ENCODE measurements at places on chromosomes 5 and 9.

- DNase-seq = no peak
These were observed 172.2 kb downstream of the HSD17B3 start for GRCh38 chr9:96129747-96130146.

DNA sequence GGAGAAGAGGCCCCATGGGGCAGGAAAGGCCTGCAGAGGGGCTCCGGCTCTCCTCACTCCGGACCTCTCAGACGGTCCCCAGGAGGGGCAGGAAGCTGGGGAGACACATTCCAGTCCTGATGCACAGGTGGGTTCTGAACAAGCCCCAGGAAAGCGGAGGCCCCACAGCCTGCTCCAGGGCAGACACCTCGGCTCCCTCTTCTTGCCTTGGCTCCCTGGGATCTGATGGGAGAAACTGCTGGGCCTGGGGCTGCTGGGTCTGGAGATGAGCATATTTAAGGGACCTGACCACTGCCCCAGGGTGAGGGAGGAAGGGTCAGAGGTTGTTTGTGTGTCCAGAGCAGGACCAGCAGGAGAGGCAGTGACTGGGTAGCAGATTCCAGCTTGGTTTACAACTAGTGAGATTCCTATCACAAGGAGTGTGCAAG, 1.2 kb downstream of the CORO2A start:
- no peak for DNase-seq

DNA sequence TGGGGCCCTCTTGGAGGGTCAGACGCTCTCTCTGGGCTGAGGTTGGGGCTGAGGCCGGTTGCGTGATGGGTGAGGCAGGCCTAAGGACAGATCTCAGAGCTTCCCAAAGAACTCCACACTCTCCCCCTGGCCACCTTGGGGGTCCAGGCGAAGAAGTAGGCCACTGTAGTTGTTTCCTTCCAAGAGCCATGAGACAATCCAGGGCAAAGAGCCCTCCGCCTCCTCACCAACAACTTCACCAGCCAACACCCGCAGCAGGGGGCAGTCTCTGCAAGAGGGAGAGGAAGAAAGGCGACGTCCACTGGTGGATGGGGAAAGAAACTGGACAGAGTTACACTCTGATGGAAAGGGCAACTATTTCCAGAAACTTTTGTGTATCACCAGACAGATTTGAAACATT, 10.7 kb downstream of the SLC35A4 start:
- no peak for DNase-seq

DNA sequence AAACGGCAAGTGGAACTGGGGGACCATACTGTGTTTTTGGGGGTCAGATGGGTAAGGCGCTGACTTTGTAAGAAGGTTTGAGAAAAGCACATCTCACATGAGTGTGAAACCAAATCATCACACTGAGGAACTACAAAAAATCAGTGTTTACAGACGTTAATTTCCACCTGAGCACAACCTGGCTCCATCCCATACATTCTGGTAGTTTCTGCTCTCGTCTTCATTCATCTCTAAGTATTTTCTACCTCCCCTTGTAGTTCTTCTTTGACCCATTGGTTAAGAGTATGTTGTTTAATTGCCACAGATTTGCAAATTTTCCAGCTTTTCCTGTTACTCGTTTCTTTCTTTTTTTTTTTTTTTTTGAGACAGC, 8.9 kb upstream of the DPP7 start:
- DNase-seq = no peak

DNA sequence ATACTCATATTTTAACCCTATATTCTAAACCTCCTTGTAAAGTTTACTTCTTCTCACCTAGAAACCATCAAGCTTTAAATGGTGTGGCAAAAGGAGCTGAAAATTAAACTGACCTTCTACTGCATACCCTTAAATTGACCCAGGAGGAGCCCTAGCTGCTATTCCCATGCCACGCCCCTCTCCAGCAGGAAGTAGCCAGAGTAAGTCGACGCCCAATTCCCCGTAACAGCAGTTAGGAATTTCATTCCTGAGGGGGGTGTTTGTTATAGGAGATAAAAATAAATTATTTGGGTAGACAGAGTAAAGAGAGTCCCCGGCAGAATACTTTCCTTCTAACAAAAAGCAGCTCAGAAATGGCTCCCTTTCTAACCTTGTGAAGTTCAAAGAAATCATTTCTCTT, 111.8 kb upstream of the FAM174A start:
- DNase-seq = no peak

DNA sequence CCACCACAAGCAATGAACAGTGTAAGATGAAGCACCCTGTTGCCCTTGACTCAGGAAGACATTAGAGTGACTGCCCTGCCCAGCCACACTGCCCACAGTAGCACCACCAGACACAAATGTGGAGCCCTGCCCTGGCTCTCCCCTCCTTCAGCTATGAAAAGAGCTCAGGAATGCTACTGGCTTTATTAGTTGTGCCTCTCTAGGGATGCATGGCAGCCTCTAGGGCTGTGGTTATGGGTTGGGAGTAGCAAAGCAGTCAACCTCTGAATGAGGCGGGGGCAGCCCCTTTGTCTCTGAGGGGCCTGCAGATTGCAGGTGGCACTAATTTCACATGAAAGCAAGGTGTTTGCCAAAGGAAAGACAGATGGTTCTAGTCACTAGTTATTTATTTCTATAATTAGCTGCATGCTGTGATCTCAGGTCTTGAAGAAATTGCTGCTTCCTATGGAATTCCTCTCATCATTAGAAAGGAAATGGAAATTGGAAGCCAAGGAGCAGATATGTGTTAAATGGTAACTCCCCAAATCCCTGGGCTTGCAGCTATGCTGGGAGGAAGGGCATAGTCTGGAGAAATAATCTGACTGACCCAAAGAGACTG, 259.4 kb downstream of the TLR4 start:
- DNase-seq = no peak

DNA sequence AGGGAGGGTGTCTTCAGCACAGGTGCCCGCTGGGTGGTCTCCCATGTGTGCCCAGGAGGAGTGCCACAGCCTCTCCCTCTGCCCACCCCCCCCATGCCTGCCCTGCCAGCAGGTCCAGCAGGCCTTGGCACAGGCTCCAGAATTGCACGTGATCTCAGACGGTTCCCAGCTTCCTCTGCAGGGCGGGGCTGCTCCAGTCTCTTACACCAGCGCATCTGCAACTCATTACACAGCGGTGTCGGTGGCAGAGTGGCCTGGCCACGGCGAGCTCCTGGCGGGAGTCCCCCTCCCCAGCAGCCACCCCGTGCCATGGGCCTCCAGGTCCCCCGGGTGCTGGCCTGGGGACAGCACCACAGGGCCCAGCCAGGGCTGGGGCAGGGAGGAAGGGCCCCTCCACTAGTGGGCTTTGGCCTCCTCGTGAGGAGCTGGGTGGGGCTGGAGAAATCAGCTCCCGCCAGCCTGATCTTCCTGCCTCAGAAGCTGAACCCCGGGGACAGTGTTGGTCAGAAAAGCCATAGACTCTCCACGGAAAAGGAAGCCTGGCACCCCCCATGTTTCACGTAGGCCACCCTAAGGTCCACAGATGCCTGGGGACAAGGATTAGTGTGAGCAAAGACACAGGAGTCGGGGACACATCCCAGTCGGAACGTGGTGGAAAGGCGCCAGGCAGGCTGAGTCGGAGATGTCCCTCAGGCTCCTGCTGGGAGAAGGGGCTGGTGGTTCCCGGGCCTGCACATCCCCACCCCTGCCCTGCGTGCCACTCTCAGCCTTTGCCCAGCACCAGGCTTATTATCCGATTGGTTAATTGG, 40.2 kb downstream of the RXRA start:
- no peak for DNase-seq

- no peak for DNase-seq
These were observed 149.5 kb downstream of the BAAT start for GRCh38 chr9:101235105-101235866.

GRCh38 chr5:169301986-169302385, 1.0 kb upstream of the SLIT3 start:
- DNase-seq = no peak

DNA sequence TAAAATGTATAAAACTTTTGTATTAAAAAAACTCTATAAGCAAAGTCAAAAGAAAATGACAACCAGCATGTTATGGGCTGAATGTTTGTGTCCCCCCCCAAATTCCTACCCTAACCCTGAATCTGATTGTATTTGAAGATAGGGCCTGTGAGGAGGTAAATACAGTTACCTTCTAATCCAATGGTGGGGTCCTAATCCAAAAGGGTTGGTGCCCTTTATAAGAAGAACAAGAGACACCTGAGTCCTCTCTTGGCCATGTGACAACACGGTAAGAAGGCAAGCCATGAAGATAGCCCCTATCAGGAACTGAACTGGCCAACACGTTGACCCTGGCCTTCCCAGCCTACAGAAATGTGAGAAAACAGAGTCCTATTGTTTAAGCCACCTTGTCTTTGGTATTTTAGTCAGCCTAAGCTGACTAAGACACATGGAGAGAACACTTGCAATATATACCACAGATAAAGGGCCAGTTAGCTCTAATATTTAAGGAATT, 49.7 kb upstream of the AKNA start:
- DNase-seq = no peak

DNA sequence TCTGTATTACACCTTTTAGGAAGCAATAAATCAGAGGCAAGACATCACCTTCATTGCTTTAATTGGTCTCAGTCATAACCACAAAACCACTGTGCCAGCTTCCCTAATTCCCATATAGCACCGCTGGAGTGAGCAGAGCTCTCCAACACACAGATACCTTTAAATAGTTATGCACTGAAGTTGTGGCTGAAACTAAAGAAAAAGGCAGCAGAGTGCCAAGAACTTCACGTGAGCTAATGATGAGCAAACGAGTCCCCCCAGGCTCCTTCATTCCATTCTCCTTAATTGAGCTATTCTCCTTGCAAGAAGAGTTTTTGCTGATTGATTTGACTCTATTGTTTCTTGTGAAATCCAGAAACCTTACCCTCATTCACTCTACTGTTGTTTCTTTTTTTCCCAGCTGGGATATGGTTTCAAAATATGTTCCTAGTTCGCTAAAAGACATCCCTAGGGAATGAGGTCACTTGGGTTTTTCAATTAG, 501.5 kb downstream of the SPATA31D1 start:
- no peak for DNase-seq

- DNase-seq = no peak
These were observed 1195.3 kb upstream of the SEMA6A start for GRCh38 chr5:117769877-117770276.

DNA sequence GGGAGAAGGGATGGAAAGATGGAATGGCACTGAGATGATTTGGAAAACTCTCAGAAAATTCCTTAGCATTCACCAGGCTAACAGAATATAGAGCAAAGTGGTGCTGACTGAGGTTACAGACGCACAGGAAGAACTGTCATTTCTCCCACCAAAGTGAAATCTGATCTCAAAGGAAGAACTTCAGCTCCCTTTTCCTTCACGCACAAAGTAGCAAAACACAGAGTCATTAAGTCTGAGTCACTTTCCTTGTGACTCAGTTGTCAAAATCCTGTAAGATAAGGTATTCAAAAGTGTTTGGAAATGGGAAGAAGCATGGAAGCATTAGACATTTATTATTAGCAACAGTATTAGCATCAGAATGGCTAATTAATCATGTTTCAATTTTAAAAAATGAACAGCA, 11.7 kb downstream of the MPDZ start:
- DNase-seq = no peak

DNA sequence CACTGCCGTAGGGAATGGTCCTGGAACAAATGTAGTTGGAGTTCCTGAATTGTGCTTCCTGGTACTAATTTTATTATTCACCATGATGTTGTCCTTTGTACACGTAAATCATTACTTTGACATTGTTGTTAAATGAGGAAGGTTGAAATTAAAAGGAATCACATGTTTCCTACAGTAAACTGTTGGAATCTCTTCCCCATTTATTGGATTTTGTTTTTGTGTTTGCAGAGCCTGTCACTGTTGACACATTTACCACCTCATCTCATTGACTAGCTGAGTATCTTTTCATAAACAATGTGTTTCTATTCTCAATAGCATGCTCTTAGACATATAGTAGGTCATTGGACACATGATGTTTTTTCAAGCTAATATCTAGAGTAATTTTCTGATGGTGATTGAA, 1012.5 kb downstream of the NR2F1-AS1 start:
- DNase-seq = no peak

DNA sequence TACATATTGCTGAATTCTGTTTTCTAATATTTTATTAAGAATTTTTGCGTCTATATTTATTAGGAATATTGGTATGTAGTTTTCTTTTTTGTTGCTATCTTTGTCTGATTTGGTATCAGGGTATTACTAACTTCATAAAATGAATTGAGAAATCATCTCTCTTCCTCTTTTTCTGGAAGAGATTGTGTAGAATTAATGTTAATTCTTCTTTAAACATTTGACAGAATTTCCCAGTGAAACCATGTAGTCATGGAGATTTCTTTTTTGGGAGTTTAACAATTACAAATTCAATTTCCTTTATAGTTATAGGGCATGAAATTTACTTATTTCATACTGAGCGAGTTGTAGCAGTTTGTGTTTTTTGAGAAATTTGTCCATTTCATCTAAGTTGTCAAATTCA, 3.3 kb upstream of the FAM170A start:
- DNase-seq = no peak

DNA sequence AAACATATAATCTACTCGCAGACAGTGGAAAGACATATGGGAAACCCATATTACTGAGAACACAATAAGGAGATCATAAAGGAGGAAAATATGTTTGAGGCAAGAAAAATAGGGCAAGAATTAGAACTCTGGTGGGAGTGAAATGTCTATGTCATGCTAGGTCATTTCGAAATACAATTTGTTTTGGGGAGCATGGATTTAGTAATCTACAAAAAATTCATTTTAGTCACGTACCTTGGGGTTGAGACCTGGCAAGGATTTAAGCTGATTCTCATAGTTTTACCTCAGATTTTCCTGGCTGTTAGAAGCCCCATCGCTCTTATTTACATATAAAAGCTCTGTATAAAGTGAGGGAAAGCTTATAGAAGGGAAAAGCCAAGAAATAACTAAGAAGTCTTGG, 11.5 kb upstream of the CSNK1G3 start:
- no peak for DNase-seq

GRCh38 chr5:66239034-66239433, 94.9 kb downstream of the SREK1 start:
- no peak for DNase-seq

- DNase-seq = no peak
These were observed 218.1 kb upstream of the TRIM32 start for GRCh38 chr9:116468793-116469527.

DNA sequence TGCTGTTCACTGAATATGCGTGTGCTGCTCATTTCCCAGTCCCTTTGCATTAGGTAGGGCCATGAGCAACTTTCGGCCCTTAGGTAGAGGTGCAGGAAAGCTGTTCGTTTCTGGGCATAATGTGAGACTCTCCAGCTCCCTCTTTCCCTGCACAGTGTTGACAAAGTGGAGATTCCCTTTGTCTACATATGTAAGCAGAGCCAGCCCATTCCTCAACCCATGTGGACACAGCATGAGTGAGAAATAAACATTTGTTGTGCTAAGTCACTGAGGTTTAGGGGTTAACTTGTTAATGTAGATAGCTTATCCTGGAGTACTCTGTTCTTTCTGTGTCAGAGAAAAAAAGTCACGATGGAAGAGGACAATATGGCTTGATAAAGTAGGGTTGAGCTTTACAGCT, 343.8 kb downstream of the PSAT1 start:
- no peak for DNase-seq

GRCh38 chr5:178535299-178536175, 54.7 kb downstream of the COL23A1 start:
- DNase-seq = no peak

GRCh38 chr5:111116550-111116949, 24.4 kb downstream of the WDR36 start:
- no peak for DNase-seq
